Kidney capillary endothelial cell (primary cell): ENCODE measurements at places on chromosomes 16 and 17.

GRCh38 chr17:79674506-79675412 lies 56.0 kb upstream of the ENPP7 start:
- no peak for DNase-seq

GRCh38 chr17:3276126-3276525 lies 22.0 kb downstream of the OR3A1 start:
- DNase-seq, result no peak

- no peak for DNase-seq
These were observed 12.7 kb downstream of the JUP start for GRCh38 chr17:41773731-41774193.

GRCh38 chr16:68276223-68276622 lies 11.9 kb downstream of the SLC7A6 start:
- DNase-seq, result no peak

DNA sequence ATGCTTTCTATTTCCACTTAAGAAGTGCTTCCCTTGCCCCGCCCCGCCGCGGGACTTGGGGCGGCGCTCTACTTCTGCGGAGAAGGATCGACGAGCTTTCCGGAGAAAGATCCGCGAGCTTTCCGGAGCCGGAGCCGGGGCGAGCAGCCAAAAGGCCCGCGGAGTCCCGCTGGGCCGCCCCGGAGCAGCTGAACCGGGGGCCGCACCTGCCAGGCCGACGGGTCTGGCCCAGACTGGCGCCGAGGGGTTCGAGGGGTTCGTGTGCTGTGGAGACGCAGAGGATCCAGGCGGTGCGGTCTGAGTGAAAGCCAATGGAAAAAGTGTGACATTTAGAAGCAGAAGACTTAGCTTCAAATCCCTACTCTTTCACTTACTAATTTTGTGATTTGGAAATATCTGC lies 50.8 kb downstream of the TBC1D26 start:
- no peak for DNase-seq

GRCh38 chr16:83932304-83932703 lies 20.7 kb upstream of the OSGIN1 start:
- DNase-seq, result no peak

- no peak for DNase-seq
These were observed 1.0 kb upstream of the SDK2 start for GRCh38 chr17:73645050-73645871.

- DNase-seq, result no peak
These were observed 12.7 kb downstream of the COG1 start for GRCh38 chr17:73205459-73205961.

GRCh38 chr17:6686026-6686425 lies 27.1 kb downstream of the SLC13A5 start:
- DNase-seq, result no peak

DNA sequence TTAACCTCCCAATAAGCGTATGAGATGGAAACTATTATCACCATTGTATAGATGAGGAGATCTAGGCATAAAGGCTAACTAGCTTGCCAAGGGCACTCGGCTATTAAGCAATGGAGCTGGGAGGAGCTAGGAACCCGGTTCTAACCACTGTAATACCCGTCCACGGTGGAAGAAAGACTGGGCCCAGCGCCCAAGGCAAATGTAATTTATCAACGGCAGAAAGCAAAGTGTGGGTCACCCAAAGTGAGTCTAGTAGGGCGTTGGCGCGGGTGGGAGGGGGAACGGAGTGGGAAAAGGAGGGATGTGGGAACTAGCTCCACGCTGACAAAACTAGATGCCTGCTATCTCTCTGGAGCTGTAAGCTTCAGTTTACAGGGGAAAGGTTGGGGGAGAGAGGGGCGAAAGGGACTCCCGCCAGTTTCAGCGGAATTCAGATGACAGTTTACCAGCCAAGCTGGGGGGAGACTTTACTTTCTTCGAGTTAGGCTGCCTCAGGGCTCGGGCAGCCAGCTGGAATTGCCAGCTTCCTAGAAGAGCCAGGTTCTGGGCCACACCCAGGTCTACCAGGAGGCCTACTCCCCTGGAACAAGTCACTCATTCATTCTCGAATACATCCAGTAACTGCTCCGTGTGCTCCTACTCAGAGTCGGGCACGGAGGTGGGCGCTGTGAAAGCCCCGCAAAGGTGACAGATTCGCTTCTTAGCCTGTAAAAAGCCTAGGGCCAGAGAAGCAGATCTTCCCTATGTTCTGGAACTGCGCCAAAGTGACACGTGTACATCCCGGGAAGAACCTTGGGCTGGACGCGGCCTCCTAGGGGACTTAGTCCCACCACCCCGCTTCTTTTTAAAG lies 837 bp downstream of the LRRC59 start:
- DNase-seq, result peak; percentile 36

- DNase-seq, result no peak
These were observed at the start of gene HS3ST6 for GRCh38 chr16:1918351-1919326. Gene HS3ST6, minus strand, starts transcription at chr16:1918415. Its CDS starts 92 bp downstream, at chr16:1918323.

GRCh38 chr16:22255335-22255734 lies 41.9 kb upstream of the POLR3E start:
- no peak for DNase-seq

DNA sequence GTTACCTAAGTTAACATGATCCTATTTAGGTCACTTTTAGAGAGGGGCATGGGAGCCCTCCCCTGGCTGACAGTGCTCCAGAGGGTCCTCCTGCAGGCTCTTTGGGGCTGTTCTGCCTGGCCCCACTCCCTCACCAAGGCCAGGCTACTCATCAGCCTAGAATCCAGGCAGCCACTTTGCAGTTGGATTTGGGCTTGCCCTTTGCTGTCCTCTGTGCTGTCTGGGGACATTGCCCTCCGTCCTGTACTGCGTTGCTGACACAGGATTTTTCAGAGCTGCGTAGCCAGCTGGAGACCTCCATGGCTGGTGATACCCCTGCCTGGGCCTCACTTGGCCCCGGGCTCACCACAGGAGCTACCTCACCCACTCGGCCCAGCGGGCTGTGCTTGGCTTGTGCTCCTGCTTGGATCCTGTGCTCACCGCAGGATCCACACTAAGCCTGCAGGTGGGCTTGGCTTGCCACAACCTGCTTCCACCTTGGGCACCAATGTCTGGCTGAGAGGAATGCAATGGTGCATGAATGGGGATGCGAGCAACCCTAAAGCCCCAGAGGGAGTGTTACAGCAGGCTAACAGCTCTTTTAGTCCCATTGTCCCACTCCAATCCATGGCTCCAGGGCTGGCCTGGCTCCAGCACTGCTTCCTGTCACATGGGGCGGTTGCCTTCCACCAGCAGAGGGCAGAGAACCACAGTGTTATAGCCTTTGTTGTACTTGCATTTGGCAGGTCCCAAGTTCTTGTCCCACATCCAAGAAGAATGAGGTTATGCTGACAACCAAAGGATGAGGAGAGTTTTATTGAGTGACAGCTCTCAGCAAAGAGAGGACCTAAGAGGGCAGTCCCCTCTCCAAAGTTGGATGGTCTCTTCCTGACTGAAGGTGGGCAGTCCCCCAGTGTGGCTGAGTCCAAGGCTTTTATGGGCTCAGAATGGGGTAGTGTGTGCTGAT lies 21.5 kb downstream of the CCL4 start:
- no peak for DNase-seq

- DNase-seq, result no peak
These were observed 13.5 kb downstream of the ACSF3 start for GRCh38 chr16:89107203-89107582.

DNA sequence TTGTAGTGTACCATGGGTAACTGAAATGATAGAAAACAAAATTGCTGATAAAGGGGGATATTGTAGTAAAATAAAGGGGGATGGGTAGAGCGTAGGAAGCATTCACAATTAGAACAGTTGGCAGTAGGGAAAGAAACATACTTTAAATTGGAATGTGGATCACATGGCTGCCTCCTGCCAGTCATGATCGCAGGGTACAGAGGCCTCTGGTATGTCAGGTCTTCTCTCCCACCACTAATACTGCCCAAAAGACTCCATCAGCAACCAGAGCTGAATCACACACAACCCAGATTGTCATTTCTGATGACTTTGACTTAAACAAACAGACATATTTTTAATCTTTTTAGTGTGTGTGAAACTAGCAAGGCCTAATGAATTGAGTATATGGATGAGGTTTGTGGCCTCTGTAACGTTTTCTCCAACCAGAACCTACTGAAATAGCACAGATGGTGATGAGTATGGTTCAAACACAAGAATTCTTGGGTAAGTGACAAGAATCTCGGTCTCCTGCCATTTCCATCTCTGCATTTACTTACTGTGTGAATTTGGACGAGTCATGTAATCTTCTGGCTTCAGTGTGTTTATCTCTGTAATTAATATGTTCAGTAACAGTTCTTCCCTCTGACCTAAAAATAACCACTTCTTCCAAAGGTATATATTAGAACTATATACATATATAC lies 112.6 kb downstream of the USP22 start:
- DNase-seq, result no peak

DNA sequence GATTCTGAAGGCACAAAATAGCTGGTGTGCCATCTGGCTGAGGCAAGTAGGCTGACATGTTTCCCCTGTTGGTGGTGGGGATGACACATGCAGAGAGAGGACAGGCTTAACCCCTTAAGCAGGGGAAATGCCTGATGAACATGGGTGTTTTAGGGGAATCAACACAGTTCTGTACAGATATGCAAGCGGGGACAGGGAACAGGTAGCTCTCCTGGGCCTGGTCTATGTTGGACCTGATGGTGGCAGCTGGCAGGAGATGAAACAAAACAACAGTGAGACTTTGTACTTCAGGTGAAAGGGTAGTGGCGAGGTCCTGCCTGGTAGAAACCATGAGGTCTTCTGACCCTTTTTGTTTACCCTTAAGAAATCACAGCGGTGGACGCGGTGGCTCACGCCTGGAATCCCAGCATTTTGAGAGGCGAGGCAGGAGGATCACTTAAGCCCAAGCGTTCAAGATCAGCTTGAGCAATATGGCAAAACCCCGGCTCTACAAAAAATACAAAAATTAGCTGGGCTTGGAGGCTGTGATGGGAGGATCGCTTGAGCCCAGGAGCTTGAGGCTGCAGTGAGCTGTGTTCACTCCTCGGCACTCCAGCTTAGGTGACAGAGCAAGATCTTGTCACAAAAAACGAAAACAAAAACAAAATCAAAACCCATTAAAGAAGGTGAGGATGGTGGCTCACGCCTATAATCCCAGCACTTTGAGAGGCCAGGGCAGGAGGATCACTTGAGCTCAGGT lies 10.5 kb downstream of the OR1F1 start:
- no peak for DNase-seq

DNA sequence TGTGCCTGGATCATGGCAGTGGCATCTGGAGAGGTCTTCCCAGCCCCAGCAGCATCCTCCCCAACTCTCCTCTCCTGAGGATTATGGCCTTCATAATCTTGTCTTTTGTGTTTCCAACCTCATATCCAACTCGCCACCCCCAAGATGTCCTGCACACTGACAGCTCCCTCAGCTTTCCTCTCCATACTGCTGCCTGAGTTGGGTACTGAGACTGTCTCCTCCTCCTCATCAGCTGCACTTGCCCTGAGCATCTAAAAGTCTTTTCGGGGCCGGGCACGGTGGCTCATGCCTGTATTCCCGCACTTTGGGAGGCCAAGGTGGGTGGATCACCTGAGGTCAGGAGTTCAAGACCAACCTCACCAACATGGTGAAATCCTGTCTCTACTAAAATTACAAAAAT lies 2.0 kb downstream of the CD300LB start:
- DNase-seq, result no peak

GRCh38 chr16:57873218-57873617 lies 70.9 kb upstream of the KIFC3 start:
- DNase-seq, result no peak

DNA sequence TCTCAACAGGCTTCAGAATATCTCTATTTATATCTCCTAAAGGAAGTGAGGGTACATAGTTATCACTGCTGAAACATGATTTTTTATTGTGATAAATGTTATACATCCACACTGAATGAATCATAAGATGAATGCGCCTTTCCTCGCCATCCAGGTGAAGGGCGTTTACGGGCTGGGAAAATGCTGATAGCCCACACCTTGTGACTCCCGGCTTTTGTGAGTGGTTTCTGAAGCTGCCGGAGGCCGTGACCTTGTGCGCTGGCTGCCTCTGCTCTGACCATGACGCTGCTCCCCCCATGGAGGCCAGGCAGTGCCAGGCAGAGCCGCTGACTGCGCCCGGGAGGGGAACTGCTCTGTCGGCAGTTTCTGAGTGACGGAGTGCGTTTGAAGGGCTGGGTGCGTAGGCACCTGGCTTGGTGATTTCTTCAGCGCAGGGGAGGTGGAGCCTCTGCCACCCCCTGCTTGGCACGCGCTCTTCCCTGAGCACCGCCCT lies 97.2 kb downstream of the RAP1GAP2 start:
- no peak for DNase-seq

- DNase-seq, result no peak
These were observed 8.5 kb downstream of the CHD3 start for GRCh38 chr17:7897090-7897489.

- no peak for DNase-seq
These were observed 146.7 kb upstream of the SHISA6 start for GRCh38 chr17:11094331-11094730.

- DNase-seq, result no peak
These were observed 1.3 kb downstream of the SERPINF1 start for GRCh38 chr17:1762901-1763898.

- DNase-seq, result peak; percentile 60
These were observed 70.0 kb upstream of the PMFBP1 start for GRCh38 chr16:72241930-72242329.

DNA sequence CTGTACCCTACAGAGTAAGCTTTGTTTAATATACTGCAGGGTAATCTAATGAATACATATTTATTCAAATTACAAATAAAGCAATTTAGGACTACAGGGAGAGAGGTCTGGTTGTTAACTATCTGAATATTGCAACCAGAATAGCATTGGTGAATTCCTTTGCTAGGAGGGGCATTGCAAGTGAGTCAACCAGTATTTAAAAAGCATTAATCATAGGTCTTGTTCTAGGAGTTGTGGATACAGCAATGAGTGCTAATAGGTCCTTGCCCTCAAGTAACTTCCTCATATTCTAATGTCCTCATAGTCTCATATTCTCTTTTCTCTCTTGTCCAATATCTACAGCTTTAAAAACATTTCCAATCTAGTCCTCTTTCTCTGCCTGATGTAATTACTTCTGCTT lies 531.4 kb downstream of the CDH11 start:
- DNase-seq, result no peak
